NCI-H510A (cell line): ENCODE measurements at places on chromosomes 4 and X.

DNA sequence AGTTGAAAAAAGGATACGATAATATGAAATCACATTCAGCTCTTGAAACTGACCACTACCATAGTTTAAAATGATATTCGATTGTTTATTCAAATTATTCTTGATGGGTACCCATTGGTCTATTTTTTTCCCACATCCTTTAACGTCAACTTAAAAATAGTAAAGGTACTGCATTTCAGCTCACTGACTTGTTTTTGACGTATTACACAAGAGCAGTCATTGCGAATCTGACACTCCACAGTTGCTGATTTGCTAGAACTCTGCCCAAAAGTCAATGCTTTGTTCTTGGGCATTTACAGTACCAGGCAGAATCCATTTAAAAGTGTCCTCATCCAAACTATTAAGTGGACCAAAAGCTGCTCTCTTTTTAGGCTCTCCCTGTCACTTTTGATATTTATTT lies 1.2 kb upstream of the PDS5A start:
- no peak for DNase-seq

DNA sequence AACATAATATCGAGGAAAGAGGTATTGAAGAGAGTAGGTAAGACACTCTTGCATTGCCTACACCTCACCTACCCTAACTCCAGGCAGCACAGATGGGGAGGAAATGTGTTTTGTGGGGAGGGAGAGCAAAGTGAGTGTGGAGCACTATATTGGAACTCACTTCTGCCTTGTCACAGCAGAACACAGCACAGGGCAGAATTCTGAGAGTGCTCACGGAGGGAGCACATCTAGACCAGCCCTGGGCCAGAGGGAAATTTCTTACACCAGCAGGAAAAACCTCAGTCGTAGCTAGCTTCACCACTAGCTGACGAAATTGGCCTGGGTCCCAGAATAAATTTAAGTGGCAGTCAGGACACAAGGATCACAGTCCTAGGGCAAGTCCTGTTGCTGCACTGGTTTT lies 517.3 kb downstream of the TMA16 start:
- no peak for DNase-seq

- DNase-seq = no peak
Measured at GRCh38 chr4:87392183-87392582, 1.2 kb upstream of the HSD17B11 start.

DNA sequence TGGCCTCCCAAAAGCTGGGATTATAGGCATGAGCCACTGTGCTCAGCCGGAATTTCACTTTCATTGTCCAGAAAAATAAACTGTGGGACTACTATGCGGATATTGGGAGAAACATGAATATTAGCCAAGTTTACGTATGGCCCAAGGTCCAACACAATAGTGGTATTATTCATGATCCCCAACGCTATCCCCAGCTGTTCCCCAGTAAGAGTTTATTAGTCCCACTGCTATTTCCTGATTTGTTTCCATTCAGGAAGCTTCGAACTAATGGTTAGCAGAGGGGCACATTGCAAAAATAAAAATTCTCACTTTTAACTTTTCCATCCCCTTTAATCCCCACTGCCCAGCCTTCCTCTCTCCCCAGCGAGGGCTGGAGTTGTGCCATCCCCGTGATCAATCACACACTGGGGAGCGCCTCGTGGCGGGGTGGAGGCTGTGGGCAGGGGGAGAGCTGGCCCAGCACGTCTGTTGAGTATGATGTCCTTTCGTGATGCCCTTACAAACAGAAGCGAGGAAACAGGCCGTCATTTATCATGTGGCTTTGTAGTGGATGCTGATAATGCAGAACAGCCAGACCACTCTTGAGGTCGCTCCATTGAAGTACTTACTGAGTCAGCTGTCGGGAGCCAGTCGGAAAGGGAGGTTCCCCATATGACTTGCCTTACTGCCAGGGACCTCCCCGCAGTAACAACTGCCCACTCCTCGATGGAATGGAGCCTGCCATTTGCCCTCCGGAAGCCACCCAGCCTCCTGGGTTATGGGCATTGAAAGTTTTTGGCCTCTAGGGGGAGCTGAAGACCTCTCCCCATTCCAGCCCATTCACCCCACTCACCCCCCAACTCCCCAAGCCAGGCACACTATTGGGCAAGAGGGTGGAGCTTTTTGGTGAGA lies 117.0 kb downstream of the KDR start:
- no peak for DNase-seq

GRCh38 chr4:141642063-141642462 lies 5.7 kb downstream of the IL15 start:
- no peak for DNase-seq

- no peak for DNase-seq
Measured at GRCh38 chr4:82618103-82618720, 56.4 kb upstream of the TMEM150C start.

DNA sequence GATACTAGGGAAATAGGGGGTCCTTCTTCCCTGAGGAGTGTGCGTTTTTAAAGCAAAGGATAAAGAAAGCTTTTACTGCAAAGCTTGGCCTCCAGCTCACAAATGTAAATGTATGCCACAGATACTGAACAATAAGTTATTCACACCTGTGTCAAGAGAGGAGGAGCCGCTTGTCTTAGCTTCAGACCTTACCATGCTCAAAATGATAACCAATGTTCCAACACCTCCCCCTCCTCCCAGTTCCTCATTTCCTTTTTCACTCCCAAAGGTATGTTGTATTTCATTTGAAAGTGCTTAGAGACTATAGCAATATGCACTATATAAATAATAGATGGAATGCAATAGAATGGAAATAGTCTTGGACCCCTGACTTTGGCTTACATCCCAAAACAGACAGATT lies 47.0 kb upstream of the RAPGEF2 start:
- no peak for DNase-seq

- DNase-seq = no peak
Measured at GRCh38 chr4:1171311-1172227, 814 bp downstream of the SPON2 start.

- DNase-seq = no peak
Measured at GRCh38 chr4:89287945-89288344, 19.7 kb downstream of the GPRIN3 start.

- DNase-seq = no peak
Measured at GRCh38 chrX:129726307-129727111, 12.3 kb upstream of the XPNPEP2 start.

- no peak for DNase-seq
Measured at GRCh38 chrX:98459669-98460068, 1576.0 kb downstream of the RPA4 start.

GRCh38 chr4:90118527-90119195 lies 8.5 kb upstream of the CCSER1 start:
- no peak for DNase-seq

DNA sequence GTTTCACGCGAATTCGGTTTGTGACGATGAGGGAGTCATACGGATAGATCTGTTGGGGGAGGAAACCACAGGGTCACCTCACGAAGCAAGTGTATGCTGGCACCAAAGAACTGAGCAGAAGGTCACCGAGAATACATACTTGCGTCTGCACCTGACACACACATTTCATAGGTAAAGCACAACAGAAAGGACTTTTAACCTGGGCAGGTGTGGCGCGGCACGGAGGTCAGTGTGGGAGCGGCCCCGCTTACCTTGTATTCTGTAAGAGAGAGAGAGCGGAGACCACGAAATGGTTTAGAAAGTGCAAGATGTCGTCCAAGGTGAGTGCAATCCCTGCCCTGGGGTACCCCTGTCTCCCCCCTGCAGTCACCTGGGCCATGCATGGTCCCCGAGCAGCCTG lies 43.6 kb upstream of the AFAP1 start:
- DNase-seq = no peak

DNA sequence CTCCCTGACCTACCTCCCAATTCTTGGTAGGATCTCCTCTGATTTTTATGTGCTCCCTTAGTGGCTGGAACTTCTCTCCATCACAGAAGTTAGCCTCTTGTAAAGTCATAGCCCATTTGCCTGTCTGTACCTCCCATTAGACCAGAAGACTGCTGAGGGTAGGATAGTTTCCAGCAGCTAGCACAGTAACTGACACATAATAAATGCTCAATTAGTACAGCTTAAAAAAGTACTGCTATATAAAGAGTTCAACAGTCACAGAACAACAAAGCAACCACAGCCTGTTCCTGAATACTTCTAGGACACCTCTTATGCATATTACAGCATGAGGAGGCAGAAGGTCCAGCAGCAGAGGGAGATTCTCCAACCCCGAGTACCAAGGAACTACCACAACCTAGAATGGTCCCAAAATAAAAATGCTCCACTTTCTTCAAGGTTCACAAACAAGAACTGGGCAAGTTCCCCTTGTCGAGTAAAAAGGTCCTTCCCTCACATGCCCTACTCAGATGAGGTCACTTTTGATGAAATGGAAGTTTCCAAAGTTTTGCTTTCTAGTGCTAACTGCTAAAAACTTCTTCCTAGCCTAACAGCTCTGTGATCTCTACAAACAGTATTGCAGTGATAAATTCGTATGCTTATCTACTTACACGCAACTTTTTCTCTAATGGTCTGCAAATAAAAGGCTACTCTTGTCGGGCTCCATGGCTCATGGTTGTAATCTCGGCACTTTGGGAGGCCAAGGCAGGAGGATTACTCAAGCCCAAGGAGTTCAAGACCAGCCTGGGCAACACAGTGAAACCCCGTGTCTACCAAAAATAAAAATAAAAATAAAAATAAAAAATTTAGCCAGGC lies 12.8 kb downstream of the MECP2 start:
- no peak for DNase-seq

- no peak for DNase-seq
Measured at GRCh38 chr4:18840481-18840880, 818.9 kb upstream of the LCORL start.

GRCh38 chr4:1748465-1748995 lies 27.2 kb downstream of the TACC3 start:
- DNase-seq = peak; percentile 56

GRCh38 chr4:174314770-174315169 lies 31.1 kb downstream of the CEP44 start:
- DNase-seq = no peak

GRCh38 chr4:39657465-39657864 lies 18.8 kb upstream of the SMIM14 start:
- no peak for DNase-seq

DNA sequence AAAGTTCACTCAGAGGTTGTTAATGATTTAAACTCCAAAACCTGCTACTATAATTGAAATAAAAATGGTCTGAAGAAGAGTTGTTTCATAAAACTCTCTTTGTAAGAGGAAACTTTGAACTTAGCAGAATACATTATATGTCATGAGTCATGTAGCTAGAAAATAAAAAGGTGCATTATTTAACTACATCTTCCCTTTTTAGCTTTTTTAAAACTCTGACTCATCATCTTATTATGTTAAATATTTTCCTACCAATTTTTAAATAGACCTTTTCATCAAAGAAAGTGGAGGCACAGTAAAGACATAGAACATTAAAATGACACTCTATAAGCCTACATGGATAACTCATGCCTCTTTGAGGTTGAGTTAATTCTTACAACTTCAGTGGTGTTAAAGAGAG lies 1.2 kb upstream of the ZNF827 start:
- no peak for DNase-seq
